Smooth muscle cell of trachea (primary cell): ENCODE measurements at places on chromosomes 4 and X. TPM values are rescaled to one million over a fixed set of nuclear protein-coding genes. Genes with fewer than 3 reads are reported as not detected.

SPATA18 gene
- total RNA-seq, result 15.4 and 44.8 TPM in 2 replicates

PLAC8 gene
- total RNA-seq, result 0.29 TPM in 1 of 2 replicates, not detected in the other

TGIF2LX gene
- total RNA-seq, result not detected in 2 replicates

OTUD6A gene
- not detected in 2 replicates for total RNA-seq

CYBB gene
- total RNA-seq, result under 0.01 TPM in 1 of 2 replicates, not detected in the other

PCYT1B gene
- 0.15 and 0.17 TPM in 2 replicates for total RNA-seq

PITX2 gene
- 0.87 and 0.99 TPM in 2 replicates for total RNA-seq

ZCCHC13 gene
- not detected in 2 replicates for total RNA-seq
